ENCODE measurements at places on chromosomes 11 and 22.

DNA sequence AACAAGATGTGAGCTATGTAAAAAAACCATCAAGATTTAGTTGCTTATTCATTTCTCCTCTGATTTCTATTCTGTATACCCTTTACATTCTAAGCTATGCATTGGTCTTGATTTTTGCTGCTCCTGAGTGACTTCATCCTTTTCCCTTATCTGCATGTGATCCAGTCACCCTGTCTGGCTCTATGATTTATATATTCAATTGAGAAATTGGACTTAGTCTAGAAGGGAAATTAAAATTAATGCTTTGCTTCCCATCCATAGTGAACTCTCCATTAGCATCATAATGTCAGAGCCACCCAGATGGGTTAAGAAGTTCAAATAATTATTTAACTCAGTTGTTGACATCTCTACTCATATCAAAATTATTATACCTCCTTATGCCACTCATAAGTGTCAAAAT lies 5.0 kb downstream of the JRKL start:
- no peak for DNase-seq

- peak; percentile 28 for DNase-seq
These were observed 496.4 kb downstream of the NTM start for GRCh38 chr11:131866535-131867400.

DNA sequence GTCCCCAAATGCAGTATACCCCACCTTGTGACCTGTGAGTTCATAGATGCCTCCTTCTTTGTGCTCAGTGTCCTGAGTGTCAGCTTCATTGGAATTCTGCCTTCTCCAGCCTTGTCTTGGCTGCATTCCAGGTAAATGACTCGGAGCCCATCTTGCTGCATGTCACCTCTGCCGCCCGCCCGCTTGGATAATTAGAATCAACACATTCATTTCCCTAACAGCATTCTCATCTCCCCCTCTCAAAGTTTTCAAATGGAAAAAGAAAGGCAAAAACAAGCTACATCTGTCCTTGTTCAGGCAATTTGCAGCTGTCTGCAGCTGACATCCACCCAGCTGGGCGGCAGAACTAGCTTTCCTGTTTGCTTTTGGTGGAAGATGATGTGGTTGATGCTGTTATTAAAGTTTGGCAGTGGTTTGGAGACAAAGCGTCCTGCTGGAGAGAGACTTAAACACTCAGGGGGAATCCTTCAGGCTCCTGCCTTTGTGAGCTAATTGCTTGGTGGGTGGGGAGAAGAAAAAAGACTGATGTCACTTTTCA lies 198.8 kb upstream of the SEZ6L start:
- DNase-seq = peak; percentile 93

DNA sequence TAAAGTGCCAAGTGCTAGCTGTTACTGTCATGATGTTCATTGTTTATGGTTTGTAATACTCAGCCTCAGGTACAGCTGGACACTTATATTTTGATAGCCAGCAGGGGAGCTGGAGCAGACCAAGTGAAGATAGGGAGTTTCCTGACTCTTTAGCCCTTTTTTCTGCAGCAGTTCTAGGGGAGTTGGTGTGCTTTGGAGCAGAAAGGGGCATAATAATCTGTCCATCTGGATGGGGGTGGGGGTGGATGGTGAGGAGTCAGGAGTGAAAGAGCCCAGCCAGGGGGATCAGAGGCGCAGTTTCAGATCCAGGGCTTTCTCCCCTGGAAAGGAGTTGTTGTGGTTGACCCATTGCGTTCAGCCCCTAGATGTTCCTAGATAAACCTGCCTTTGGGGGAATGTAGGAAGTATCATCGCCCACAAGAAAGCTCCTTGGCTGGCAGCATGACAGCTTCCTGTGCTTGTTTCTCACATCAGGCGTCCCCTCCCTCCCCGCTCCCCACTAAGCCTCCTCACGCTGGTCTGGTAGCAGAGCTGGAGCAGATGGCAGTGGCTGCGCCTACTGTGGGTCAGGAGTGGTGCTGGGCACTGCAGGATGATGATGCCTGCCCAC lies 41.9 kb downstream of the MED15 start:
- no peak for DNase-seq

DNA sequence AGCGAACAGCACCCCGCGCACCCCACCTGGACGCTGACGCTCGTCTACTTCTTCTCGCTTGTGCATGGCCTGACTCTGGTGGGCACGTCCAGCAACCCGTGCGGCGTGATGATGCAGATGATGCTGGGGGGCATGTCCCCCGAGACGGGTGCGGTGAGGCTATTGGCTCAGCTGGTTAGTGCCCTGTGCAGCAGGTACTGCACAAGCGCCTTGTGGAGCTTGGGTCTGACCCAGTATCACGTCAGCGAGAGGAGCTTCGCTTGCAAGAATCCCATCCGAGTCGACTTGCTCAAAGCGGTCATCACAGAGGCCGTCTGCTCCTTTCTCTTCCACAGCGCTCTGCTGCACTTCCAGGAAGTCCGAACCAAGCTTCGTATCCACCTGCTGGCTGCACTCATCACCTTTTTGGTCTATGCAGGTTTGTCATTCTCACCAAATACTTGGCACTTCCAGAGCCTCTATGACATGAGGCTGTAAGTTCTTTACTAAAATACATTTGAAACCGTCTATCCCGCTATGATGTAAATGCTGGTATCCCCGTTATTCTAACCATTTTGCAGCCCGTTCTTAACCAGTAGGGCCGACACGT lies 535 bp downstream of the AQP11 start:
- peak; percentile 78 for DNase-seq

- DNase-seq = no peak
These were observed 8.6 kb downstream of the MOB2 start for GRCh38 chr11:1478011-1478410.

DNA sequence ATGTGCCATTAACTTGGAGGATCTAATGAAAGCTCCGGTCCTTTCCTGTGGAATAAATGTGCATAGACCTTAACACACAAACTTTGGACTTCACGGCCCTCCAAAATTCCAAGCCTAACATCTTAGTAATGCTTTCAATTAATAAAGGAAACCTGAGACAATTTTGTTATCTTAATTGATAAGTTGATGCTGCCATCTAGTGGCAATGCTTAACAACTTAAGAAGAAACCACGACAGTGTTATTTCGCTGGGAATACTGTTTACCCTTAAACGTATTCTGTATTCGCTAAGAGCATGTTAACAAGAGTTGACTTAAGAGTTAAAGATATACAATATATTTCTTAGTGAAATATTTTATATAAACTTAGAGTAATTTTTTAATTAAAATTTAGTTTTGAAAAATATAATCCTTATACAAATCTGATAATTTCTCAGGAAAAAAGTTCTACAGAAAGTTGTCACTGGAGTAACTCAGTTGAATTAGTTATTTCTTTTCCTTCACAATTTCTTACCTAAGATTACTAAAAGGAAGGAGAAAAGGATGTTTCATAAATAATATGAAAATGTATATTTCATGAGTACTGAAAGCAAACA lies 35.0 kb upstream of the OR9G4 start:
- DNase-seq = peak; percentile 65

GRCh38 chr11:3202759-3203158 lies 15.9 kb downstream of the MRGPRG start:
- DNase-seq = no peak

- DNase-seq = no peak
These were observed 17.2 kb upstream of the BMAL1 start for GRCh38 chr11:13260201-13260962.

- DNase-seq = no peak
These were observed 28.7 kb upstream of the BARX2 start for GRCh38 chr11:129346916-129347315.

- peak; percentile 53 for DNase-seq
These were observed 378.3 kb downstream of the INSC start for GRCh38 chr11:15493066-15493465.

- DNase-seq = no peak
These were observed 11.1 kb upstream of the TPBGL start for GRCh38 chr11:75229466-75229865.

GRCh38 chr11:14124350-14124749 lies 161.8 kb downstream of the SPON1 start:
- no peak for DNase-seq

DNA sequence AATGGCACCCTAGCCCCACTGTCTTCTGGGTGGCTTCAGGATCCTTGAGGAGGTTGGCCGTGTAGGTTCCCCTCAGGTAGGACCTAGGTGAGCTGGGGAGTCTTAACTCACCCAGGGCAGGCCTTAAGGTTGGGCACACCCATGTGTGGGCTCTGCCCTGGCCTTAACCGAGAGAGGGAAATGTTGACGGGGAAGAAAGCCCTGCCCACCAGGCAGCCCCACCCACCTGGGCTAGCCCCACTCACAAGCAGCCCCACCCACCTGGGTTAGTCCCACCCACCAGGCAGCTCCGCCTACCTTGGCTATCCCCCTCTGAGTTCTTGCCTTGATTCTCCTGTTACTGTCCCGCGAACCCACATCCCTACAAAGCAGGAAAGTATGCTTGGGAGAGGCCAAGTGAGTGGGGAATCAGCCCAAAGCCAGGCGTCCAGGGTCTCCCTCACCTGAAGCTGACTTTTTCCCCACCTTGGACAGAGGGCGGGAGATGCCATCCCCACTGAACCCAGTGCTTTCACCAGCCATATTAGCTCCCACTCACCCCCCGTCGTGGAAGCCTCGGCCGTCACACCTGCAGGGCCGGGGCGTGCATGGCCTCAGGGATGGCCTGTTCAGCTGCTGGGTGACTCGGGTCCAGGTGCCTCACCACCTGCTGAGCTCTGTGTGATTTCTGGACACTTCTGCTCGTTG lies at the start of gene MYEOV:
Gene MYEOV, plus strand, starts transcription at position 337 of the 687 bp plus-strand sequence. CDS start 1,200 bp downstream, outside the sequence.
- DNase-seq = peak; percentile 80

DNA sequence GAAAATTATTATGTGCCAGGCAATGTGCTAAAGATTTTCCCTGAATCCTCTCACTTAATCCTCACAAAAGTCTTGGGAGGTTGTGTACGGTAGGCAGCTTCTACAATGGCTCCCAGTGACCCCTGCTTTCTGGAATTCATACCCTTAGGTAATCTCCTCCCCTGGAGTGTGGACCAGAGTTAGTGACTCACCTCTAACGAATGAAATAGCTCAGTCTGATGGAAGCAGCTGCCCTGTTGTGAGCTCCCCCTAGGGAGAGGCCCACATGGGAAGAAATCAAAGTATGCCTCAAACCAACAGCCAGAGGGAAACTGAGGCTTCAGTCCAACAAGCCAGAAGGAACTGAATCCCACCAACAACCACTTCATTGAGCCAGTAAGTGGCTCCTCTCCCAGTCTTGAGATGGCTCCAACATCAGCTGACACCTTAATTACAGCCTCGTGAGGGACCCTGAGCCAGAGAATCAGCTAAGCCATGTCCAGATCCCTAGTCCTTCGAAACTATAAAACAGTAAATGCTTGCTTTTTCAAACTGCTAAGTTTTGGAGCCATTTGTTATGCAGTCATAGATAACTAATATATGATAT lies 98.9 kb upstream of the ISX start:
- DNase-seq = peak; percentile 93

- no peak for DNase-seq
These were observed 615.2 kb downstream of the BRD1 start for GRCh38 chr22:49212466-49212865.

DNA sequence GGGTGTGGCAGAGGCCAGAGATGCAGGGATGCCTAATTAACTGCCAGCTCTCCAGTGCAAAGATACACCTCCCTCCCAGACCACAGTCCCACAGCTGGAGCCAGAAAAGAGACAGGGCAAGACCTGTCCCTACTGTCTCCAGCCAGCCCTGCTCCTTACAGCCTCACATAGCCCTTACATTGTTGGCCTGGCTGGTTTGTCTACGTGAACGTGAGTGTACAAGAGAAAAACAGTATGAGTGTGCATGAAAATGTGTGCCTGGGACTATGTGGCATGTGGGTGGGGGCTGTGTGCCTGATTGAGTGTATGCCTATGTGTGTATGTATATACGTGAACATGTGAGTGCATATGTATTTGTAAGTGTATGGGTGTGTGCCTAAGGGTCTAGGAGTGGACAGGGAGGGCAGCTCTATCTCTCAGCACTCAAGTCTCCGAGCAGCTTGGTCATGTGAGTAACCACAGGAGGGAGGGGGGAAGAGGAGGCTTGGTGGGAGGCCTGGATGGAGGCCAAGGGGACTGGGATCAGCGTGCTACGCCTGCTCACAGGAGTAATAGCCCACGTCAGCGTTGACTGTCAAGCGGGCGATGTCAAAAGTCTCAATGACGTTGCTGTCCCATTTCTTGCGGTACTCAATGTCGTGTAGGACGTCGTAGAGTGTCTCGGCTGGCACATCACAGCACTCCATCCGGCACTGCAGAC lies 6.6 kb upstream of the ARAP1 start:
- DNase-seq = no peak

DNA sequence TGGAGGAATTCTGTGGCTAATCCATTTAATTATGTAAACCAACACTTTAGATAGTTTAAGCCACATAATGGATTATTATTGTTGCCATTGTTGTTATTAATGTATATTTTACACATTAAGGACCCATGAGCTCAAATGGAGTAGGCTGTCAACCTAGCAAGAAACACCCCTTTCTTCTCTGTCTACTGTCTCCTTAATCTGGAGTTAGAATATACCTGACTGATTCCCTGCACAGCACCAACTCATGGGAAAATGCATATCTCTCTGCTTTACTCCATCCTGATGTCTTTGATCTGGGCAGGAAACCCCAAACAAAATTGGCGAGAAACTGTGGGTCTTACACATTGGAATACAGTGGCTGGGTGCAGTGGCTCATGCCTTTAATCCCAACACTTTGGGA lies 24.0 kb upstream of the ME3 start:
- DNase-seq = no peak

- DNase-seq = peak; percentile 77
These were observed 253.7 kb upstream of the CHORDC1 start for GRCh38 chr11:90476442-90477007.

DNA sequence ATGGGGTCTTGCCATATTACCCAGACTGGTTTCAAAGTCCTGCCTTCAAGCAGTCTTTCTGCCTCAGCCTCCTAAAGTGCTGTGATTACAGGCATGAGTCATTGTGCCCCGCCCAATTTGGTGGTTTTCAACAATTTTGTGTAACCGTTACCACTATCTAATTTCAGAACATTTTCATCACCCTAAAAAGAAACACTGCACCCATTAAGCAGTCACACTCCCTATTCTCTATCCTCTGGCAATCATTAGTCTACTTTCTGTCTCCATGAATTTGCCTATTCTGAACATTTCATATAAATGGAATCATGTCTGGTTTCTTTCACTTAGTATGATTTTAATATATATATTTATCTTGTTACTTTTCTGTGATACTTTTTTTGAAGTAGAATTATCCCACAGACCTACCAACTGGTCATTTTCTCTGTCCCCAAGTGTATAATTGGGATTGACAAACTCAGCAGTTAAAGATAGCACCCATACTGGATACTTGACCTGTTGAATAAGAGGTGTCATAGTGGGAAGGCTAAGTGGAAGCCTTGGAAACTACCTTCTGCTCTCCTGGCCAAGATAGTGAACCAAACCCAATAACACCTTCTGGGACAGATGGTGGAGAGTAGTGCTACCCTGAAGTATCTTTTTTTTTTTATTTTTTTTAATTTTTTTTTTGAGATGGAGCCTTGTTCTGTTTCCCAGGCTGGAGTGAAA lies 64.8 kb downstream of the STIM1 start:
- DNase-seq = no peak
